ENCODE measurements at places on chromosomes 5 and 9.

GRCh38 chr9:20524776-20525175 is 97.5 kb downstream of the MLLT3 start:
- DNase-seq, result no peak

- DNase-seq, result no peak
Observed at GRCh38 chr5:101531026-101531425, 627.9 kb upstream of the ST8SIA4 start.

GRCh38 chr9:27505744-27506161 is 18.3 kb upstream of the IFNK start:
- DNase-seq, result no peak

- DNase-seq, result no peak
Observed at GRCh38 chr5:173974688-173975239, 14.2 kb upstream of the C5orf47 start.

DNA sequence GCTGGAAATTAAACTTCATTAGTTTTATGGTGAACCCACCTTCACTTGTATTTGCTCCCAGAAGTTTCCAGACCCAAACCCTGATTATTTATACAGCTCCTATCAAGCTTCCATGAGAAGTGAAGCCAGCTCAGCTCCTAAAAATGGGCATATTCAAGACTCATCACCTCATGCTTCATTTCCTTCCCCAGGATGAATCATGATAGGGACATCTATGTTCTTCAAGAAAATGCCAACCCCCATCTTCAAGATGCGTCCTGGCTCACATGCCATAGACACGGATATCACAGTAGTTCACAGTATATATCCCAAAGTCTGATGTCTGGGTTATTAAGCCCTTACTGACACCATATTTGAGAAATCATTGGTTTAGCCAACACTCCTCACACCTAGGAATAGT is 217.6 kb downstream of the NPR3 start:
- no peak for DNase-seq

DNA sequence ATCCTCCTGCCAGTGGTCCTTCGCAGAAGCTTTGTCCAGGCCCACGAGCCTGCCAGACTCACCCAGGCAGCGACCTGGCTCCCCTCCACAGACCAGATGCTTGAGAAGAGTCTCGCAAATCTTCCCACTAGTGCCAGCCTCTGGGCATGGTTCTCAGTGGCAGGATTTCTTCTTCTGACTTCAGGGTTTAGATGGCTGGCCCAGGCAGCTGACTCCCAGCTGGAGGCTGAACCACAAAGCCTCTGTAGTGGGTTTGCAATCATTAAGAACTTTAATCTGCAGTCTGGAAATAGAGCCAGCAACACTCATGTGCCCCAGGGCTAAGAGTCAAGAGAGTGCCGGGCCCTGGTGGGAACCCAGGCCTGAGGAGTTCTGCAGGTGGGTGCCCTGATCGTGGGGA is 90.6 kb upstream of the ICE1 start:
- no peak for DNase-seq

Measured in stimulated activated naive CD4-positive, alpha-beta T cell (primary cell).